ENCODE measurements at places on chromosomes 3 and 15.

DNA sequence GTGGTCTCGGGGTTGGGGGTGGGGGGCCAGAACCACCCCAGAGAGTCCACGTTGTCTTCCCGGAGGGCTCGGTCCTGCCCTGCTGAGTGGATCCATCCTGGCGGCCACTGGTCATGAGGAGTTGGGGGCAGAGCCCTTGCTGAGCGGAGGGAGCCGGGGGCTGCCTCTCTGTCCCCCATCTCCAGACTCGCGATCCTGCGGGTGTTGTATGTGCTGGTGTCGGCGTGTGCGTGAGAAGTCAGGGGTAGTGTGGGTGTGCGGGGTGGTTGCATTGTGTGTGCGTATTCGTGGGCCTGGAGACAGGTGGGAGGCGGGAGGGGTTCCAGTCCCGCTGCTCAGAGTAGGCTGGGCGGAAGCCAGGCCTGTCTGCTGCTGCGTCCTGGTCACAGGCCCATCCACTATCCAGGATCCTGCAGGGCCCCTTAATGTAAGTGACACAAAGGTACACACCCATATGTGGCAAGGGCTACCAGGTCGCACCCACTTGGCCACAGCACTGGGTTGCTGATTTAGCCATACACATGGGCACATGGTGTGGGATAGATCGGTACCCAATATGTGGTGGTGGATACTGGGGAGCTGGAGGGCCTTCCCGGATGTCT, 30.7 kb downstream of the NBEAL2 start:
- no peak for DNase-seq

DNA sequence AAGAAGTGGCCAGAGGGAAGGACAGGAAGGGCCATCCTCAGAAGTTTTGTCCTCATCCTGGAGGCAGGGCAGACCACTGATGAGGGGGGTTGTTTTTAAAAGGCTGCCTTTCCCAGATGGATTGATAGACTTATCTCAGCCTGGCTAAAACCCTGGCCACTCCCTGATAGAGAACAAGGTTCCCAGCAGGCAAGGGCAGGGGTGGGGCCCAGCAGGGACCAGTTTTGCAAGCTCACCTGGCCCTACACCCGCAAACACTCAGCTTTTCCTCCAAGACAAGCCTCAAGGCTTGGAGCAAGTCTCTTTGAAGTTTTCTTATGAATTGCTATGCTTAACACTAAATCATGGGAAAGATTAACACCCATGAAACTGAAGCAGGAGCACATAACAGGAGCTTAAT, 9.1 kb downstream of the LIPC start:
- no peak for DNase-seq

DNA sequence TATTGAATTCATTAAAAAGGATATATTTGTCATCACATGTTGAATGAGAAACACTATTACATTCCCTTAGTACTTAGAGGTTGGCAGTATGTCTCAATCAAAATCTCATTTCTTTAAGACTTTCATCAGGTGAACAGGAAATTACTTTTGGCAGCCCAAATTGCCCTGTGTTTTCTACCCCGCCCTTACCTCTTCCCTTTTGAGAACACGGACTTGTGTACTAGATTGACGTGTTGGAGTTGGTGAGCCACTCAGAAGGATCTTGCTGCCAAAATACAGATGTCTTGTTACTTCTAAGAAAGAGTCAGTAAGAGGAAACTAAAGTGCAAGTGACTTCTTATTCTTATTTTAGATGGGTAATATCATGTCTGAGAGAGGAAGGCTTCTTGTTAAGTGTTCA, 386.9 kb downstream of the FEZF2 start:
- DNase-seq: no peak

DNA sequence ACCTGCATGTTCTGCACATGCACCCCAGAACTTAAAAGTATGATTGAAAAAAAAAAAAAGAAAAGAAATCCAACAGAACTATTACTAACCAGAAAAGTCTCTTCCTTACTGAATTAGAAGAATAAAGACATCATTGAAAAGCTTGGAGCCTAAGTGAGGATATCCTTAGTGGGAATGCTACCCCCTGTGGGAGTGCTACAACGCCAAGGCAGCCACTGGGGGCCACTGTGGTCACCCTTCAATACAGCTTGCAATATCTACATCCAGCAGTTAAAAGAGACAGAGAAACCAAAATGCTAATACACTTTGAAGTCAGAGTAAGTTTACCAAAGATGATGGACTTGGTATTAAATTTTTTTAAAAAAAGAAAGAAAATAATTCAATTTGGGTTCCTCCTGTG, 292.0 kb downstream of the PLCL2 start:
- no peak for DNase-seq

GRCh38 chr3:15332405-15333098, at the start of gene SH3BP5:
SH3BP5 (minus strand) TSS chr3:15332586; CDS start chr3:15332408, 178 bp downstream.
- DNase-seq: peak; percentile 88

Measured in germinal center (tissue), 1 donor.